Stromal cell of bone marrow (primary cell): ENCODE measurements at places on chromosomes 16 and 17.
A peak's percentile ranks its signal among the peaks of the same experiment; 100 is the strongest.

DNA sequence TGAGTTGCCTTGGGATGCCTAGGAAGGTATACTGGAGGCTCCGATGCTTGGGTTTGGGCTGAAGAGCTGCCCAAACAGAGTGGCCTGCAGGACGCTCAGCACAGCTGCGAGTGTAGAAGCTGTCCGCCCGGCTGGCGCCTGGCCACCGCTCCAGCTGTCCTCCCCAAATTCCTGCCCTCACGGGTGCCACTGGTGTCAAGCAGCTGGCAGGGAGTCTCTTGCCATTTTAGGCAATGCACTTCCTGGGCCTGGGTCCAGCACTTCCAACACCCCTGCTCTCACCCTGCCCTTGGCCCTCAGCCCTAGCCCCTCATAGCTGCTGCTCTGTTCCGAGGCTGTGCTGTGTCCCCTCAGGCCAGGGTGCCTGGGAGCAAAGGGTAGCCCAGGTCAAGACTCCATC lies 5.2 kb upstream of the PKMYT1 start:
- no peak for DNase-seq

DNA sequence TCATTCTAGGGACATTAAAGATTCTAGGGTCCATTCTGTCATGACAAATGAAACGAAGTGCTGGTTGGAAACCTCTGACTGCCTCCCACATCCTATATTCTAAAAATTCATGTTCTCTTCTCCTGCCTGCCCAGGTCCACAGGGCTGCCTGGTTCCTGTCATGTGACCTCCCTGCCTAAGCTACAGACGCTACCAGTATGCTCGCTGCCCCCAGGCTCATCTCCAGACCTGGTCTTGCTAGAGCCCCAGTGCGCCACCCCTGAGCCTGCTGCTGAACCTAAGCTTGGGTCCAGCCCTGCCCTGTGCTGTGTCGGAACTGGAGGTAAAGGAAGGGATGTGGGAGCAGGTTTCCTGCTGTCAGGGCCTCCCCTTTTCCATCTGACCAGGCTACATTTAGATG lies 231.6 kb upstream of the CDH5 start:
- DNase-seq = no peak

DNA sequence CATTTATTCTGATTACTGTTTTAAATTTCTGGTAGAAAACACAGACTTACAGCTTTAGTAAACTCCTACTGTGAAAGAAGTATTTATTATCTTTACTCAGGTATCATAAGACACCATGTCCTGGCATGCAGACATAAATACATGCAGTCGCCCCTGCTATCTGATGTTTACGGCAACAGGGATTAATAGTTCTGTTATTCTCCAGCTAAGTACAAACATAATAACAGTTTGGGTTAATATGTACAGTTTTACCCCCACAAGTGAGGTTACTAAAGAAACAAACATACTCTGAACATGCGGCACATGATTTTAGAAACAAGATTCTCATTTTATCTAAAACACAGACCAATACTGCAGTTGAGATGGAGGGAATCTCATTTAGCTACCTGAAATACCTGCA lies 170.8 kb downstream of the ABCA8 start:
- DNase-seq = no peak

DNA sequence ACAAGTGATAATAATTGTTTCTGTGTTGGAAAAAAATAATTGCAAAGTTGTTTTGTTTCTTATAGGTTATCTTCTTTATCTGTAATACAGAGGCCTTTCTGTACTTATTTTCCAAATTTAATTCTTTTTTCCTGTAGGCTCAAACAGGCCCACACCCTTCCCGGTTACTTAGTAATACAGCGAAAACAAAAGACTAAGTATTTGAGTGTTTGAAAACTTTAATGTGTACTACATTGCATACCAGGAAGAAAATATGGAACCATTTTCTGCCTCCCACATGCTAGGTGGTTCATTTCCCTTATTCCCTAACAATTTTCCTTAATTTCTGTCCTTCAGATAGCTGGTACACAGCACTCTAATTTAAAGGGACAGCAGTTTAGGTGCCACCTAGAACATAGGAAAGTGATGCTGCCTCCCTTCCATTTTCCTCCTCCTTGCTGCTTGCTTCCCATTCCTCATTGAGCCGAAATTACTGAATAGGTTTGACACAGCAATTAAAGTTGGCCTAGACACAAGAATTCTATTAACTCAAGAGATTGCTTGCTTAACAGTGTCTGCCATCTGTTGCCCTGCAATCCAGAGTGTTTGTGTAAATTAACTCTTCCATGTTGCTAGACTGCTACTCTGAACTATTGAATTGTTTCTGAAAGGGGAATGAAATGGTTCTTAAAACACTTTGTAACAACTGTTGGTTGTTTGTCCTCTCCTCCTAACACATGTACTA lies 24.2 kb downstream of the CYB5B start:
- DNase-seq = no peak

GRCh38 chr17:50911890-50912289 lies 45.7 kb upstream of the TOB1 start:
- no peak for DNase-seq

DNA sequence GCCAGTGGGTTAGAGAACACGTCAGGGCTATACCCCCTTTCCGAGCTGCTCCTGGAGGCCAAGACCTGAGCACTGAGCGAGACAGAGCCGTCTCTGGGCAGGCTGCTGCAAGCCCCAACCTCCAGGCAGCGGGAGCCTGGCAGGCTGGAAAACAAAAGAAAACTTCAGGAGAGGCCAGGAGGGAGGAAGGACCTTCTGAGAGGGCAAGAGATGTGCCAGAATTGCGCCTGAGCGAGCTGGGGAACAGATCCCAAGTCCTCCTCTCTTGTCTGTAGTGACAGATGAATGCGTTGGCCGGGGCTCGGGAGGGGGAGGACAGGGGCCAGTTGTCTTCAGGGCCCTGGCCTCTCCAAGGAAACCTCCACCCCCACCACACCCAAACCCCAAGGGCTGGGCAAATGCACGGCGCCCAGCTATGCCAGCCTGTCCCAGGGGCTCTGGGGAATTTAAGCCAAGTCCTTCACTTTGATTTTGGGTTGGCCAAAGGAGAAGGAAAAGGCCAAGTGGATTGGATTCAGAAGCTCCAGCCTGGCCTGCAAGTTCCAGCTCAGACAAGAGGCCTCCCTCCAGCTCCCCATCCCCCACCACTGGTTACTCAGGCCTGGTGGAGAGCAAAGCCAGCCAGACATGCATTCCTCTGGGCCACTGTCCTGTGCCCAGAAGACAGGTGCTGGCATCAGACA lies 18.1 kb downstream of the SDK2 start:
- DNase-seq = no peak

DNA sequence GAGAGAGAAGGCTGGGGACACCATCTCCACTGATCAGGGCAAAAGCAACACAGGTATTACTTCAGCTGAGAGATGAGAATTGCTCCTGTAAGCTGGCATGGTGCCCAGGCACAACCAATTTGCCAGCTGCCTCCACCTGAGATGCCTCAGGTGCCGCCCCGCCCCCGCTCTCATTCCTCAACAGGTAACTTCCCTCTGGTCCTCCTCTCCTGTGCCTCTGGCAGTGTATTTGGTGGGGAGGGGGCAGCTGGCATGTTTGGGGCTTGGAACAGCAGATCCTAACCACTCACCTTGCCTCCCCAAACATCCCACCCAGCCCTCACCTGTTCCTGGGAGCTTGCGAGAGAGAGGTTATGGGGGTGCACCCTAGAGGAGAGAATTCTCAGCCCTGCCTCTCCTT lies 2.9 kb upstream of the SRCIN1 start:
- no peak for DNase-seq

GRCh38 chr17:12301551-12301950 lies 280.9 kb downstream of the MAP2K4 start:
- DNase-seq = no peak

DNA sequence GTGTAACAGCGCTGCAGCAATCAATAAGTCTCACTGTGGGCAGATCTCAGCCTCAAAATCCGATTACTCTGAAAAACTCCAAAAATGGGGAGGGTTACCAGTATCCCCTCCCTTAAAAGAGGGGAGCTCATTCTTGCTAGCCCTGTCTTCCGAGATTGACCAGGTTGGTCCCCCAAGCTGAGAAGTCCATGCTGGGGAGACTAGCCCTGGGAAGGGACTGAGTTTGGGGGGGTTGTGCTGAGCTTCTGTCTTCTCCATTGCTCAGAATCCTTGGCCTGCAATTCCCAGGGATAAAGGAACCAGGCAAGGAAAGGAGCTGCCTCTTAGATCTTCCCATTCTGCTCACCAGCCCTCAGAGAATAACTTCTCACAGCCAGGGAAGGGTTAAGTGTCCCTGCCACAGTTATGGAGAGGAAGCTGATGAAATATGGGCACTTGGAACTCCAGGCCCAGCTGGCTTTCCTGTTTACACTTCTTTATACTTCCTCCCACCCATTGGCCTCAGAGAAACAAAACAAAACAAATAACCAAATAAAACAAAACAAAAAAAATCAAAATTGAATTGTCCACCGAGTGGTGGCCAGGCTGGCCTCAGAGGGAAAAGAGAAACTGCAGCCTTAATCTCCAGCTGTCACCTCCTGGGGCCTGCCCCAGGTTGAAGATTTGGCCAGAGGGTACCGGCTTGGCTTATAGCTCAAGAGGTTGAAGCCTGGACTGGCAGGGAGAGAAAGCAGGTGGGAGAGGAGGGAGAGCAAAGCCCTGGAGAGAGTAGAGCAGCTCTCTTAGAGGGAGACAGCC lies 2.6 kb downstream of the HOXB3 start:
- DNase-seq = no peak

DNA sequence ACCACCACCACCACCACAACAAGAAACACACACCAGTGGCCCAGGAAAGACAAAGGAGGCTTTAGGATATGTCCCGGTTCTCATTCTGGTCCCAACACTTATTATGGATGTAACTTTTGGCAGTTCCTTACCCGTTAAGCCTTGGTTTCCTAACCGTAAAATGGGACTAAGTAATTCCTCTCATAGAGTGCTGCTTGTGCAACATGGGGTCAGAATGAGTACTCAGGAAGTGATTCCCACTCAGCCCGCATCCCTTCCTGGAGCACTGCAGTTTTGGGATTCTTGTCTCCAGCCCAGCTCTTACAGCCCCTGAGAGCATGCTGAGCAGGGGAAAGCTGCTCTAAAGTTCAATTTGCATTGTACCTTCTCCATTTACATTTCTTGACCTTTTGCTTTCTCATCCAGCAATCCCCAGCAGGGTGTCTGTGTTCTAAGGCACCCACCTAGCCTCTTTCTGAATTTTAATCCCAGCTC lies 262.6 kb downstream of the PRKCA start:
- DNase-seq = no peak

DNA sequence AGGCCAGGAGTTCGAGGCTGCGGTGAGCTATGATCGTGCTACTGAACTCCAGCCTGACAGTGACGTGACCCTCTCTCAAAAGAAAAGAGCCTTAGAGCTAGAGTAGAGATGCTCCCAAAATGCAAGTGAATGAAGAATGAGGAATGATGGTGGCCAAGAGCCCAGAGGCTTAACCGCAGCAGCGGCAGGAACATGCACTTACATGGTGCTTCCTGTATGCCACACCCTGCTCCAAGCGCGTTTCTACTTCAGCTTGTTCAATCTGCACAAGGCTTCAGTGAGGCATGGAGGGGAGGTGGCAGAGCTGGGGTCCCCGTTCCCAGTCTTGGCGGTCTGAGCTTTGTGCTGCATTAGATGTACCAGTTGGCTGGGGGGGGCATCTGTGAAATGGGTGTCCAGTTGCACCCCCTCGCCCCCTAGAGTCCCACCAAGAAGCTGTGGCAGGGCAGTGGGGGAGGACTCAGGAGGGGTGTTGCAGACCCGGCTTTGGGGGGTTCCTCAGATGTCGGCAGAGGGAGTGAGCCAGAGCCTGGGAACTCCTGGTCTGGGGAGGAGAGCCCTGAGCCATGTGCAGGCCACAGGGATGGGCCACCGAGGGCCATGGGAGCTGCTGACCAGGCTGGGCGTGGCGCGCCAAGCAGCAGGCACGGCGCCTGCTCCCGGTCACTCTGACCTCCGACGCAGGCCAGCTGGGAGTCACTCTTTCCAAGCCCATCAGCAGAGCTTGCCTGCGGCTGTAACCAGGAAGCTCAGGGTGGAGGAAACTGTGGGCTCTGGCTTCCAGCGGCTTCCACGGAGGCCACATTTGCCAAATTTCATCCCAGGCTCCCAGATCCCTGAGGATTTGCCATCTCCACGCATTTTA lies 260.1 kb downstream of the PARN start:
- DNase-seq = peak; percentile 67

DNA sequence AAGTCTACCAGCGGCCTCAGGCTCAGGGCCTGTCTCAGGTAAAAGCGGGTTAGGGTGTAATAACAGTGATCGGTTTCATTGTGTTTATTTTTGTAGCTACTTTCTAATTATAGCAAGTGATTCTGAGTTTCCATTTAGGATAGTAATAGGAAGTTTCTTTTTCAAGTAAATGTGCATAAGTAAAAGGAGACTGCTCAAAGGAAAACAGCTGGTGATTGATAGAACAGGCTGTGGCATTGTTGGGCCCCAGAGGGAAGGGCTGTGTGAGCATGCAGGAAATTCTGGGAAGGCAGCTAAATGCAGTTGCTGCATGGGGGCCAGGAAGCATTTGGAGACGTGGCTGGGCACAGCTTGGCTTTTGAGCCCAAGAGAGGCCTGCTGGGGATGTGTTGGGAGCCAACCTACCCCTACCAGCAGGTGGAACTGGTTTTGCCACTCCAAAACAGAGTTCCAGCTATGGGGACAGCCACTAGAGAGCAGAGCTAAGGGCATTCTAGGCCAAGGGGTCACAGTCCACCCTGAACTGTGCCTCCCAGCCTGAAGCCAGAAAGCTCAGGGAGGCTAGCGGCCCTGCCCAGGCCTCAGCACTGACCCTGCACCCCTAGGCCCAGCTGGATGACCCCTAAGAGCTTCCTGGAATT lies 12.6 kb downstream of the SNX20 start:
- DNase-seq = no peak

DNA sequence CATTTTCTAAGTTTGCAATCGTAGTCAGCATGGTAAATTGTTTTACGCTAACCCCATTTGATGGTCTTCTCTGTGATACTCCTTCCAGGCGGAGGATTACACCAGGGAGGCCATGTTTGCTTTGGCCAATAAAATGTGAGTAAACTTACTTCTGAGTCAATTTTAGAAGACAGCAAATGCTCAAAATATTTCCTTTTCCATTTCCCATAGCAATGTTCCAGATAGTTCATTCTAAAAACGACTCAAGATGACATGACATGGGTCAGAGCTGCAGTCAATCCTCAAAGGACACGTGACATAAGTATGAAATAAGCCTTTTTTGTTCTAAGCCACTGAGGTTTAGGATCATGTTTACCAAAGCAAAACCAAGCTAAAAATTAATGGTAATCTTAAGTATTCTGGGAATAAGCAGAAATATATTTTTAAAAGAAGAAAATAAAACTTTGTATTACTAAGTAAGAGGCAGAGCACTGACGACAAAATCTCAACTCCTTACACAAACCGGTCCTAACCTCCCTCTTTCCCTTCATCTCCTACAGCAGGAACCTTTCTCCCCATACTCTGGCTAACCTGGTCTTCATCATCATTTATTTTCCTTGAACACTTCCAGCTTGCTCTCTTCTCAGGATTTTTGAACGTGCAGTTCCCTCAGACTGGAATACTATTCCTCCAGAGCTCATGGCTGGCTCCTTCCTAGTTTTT lies 266.2 kb downstream of the CEP112 start:
- DNase-seq = peak; percentile 82

GRCh38 chr17:42669977-42670788 lies 6.6 kb downstream of the PLEKHH3 start:
- DNase-seq = no peak
